ENCODE measurements at places on chromosomes 1 and 21.

DNA sequence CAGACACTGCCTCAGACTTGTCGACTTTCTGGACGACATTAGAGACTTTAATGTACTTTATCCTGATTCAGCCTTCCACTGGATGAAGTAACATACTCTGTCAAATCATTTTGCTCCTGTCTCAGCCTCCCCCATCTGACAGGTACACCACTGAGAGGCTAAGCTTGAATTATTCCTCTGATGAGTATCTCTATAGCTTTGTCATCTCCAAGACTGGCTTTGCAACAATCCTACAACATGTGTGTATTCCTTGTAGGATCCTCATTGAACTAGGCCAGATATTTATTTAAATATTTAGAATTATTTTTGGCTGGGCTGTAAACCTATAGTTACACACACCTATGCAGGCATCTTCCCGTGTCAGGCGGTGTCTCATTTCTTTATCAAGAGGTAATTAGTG lies 1.1 kb upstream of the TRIM58 start:
- no peak for DNase-seq

DNA sequence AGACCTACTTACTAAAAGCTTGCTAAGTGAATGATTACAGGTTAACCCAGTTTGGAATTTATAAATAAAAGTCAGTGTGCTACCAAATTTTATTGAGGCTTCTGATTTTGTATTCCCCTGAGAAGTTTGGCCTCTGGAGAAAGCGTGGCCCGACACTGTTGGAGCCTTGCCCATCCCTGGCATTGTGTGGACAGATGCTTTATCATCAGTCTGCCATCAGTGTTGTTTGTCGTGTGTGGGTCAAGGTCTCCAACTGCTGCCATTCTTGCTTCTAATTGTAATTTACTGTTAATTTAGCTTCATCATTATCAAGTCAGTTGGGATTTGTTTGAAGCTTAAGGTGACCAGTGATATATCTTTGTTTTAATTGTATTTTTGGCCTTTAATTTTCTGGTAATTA lies 62.0 kb upstream of the LPGAT1 start:
- DNase-seq = no peak

DNA sequence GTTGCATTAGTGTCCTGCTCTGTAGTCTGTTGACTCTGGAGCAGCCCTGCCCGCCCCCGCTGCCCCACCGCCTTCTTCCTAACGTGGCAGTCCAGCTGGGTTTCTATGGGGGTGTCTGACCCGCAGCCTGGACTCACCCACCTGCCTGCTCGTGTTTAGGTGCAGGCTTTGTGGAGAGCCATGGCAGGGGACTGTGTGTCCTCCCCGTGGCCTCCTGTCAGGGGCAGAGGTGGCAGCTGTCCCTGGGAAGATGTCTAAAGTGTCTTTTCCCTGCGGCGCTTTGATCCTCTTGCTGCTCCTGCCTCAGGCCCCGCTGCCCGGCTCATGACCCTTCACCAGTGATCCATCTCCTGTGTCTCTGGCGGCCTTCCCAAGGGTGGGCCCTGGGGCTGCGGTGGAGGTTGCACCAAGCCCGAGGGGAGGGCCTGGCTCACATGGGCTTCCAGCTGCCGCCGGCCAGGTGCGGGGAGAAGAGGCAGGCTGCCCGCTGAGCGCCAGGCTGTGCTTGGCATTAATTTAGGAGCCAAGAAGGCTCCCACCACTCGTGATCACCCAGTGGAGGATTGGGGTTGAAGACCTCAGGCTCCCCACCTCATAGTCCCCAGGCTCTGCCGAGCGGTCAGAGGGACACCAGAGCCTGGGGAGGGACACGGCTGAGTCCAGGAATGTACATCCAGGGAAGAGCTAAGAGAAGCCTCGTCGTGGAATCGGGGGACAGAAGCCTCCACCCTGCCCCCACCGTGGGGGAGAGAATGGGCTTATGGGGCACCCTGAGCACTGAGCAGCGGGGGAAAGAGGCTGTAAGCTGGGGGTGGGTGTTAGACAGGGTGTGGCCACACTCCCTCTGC lies 44.1 kb downstream of the COL18A1 start:
- no peak for DNase-seq

DNA sequence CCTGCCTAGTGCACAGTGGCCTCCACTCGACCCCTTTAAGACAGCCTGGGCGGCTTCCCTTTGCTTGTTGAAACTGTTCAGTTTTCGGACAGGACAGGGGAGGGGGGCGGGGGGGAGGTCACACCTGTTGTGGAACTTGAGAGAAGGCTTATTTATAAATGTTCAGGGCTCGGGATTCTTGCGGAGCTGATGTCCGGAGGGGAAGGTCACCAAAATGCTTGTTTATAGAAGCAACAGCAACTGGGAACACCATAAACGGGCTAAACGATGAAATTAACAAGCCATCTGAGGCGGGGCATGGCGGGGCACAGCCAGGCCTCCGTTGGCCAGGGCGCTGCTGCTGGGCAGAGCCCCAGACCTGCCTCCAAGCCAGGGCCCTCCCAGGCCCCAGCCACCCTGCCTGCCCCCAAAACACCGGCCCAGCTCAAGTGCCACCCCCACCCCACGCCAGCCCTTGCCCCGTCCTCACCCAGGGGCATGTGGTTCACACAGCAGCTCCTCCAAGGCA lies 59.8 kb upstream of the CASZ1 start:
- no peak for DNase-seq

DNA sequence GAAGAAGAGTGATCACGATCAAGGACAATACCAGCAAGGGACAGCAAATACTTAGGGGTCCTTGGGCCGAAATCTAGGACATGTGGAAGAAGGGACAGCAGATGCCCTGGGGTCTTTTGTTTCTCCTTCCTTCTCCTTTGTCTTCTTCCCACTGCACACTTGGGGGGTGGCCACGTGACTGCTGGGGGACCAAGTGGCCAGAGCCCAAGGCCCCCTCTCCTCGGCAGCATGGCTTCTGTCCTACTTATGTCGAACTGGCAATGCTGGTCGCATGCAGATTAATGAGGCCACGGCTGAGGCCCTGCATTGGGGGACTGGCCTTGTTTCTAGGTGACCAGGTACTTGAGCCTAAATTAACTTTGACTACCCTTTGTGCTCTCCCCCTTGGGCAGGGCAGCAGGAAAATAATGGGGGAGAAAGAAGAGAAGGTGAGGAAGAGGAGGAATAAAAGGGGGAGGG lies 83.0 kb downstream of the GRIK3 start:
- no peak for DNase-seq

DNA sequence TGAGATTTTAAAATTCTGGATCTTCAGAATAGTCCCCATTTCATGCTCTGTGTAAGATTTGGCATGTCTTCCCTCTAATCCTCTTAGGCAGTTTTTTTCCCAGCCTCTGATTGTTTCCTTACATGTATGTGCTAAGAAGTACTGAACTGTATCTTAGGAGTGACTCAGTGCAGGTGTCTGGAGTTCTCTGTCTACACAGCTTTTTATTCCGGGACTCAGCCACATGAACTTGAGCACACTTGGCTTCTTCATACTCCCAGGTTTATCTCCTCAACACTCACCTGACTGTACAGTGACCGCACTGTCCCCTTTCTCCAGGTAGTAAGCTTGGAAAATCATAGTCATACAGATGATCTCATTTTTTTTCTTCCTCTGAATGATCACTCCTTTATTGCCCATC lies 50.7 kb downstream of the SYT14 start:
- no peak for DNase-seq

- no peak for DNase-seq
Measured at GRCh38 chr1:54011316-54012007, 6.5 kb downstream of the LDLRAD1 start.

GRCh38 chr1:210800301-210800700 lies 333.6 kb downstream of the KCNH1 start:
- no peak for DNase-seq

DNA sequence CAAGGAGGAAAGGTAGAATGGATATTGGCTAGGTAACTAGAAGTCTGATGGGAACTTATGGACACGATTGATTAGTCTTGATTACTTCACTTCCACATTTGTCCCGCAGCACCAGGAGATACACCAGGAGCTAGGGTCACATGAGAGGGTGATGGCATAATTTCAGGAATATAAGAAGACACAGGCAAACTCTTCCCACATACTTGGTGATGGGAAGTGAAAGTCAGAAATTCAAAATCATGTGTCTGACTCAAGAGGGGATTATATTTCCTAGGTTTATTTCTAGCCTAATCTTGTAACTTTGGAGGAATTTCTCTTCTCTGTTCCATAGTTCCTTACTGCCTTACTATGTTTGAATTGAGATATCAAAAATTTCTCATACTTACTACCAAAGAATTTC lies 185.0 kb downstream of the PBX1 start:
- DNase-seq = no peak

DNA sequence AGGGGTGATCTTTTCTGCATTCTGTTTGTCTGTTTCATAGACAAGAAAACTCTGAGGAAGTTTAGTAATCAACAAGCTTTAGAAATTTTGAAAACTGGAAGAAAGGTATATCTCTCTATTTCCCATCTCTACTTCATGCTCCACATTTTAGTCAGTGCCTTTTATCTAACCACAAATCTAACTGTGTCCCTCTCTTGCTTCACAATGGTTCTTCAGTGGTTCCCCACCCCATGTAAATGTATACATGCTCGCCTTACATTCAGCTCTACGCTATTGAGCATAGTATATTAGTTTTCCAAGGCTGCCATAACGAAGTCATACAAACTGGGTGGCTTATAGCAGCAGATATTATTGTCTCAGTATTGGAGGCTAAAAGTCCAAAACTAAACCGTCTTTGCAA lies 14.4 kb upstream of the SAMSN1 start:
- DNase-seq = no peak

DNA sequence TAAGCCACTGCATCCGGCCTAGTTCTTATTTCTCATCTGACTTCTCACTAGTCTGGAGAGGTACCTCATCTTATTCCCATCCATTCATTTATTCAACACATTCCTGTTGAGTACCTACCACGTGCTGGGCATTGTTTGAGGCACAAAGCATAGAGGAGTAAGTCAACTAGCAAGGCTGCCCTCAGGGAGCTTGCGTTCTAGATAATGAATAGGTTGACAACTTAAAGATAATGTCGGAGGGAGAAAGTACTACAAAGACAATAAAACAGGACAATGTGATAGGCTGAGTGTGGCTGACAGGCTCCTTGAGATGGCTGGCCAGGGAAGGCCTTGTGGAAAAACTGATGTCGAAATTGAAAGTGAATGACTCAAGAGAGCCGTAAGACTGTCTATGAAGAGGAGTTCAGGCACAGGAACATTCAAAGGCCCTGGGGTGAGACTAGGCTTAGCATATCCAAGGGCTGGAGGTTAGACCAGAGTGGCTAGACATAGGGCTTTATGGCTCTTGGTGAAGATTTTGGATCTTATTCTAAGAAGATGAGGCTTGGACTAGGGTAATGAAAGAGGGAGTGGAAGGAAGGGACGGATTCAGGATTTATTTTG lies 18.3 kb downstream of the SPATA21 start:
- DNase-seq = no peak

- peak; percentile 83 for DNase-seq
Measured at GRCh38 chr1:40612345-40612831, 53.1 kb downstream of the RIMS3 start.

- DNase-seq = no peak
Measured at GRCh38 chr1:241376701-241377100, 19.7 kb upstream of the RGS7 start.

DNA sequence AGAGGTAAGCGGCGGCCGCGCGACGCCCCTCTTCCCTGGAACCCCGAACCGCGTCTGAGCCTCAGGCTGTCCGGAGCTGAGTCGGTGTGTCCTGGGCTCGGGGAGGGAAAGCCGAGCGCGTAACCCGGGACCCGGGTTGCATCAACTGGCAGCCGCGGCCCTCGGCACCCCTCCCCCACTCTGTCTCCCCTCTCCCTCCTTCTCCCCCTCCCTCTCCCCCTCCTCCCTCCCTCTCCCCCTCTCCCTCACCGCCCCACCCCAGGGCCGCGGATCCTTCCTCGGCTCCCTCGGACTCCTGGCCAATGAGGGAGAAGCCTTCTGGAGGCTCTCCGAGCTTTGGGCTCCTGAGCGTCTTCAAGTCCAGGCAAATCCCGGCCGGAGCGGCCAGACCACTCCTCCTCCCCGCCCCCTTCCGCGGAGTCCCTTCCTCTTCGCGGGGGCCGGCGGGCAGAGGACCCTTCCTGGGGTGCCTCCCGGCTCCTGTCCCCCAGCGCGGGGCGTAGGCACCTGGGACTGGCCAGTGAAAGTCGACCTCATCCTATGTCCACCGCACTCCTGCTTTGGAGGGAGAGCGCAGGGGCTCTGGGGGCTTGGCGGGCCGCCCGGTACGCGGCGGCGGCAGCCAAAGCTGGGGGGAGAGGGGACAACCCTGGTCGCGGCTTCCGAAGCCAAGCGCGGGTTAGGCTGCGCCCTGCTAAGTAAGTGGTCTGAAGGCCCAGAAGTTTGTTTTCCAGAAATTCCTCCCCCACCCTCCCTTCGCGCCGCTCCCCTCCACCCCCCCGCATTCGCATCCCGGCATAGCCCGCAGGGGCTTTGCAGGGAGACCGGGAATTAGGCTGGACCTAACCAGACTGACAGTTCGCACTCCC lies 850 bp downstream of the SESN2 start:
- DNase-seq = peak; percentile 46

GRCh38 chr1:89842567-89843272 lies 21.9 kb downstream of the LRRC8D start:
- DNase-seq = no peak

DNA sequence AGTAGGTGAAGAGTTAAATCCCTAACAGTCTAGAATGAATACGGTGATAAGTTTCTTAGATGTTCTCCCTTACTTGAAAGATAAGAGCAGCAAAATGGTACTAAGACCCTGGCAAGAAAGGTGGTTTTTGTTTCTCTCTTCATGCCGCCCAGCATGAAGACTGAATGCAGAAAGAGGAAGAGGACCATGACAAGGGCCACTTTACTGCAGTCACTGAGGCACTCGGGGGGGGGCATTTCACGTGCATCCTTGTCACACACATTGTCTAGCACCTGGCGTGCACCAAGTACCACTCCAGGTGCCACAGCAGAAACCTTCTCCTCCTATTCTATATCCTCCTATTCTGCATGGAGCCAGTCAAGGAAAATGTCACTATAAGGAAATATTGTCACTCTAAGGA lies 222.0 kb downstream of the TOMM20 start:
- no peak for DNase-seq

DNA sequence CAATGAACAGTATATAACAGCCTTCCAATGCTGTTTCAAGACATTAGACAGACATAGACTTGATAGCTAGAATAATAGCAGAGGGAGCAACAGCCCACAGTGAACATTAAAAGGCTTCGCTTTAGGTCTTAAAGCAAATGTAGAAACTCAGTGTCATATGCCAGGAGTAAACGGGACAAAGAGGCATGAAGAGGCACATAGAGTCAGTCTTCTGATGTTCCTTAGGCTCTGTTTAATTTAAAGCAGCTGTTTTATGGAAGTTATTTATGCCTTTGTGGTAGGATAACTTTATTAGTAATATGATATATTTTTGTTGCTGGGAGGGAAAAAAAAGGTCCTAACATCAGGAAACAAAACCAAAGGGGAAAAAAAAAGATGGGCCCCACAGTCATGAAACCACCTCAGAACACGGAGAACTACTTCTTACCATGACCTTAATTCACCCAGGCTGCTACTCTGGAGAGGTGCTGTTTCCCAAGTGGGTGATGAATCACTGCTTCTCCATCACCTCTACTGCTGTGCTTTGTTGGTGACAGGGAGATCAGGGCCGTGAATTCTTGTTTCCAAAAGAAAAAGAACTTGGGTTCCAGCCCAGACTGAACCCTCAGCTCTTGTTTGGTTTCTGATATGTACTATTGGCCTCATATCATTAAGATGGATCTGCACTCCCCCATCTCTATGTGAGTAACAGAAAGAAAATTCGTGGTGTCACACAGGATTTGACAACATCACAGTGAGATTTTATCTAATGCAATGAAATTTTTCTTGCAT lies 616.9 kb downstream of the KIF26B start:
- no peak for DNase-seq

- no peak for DNase-seq
Measured at GRCh38 chr1:25685938-25686665, 69.5 kb downstream of the MAN1C1 start.

GRCh38 chr1:205350691-205351141 lies 6.0 kb downstream of the KLHDC8A start:
- DNase-seq = no peak
